ENCODE measurements at places on chromosomes 4 and X.
A peak's percentile ranks its signal among the peaks of the same experiment; 100 is the strongest.

- DNase-seq: peak; percentile 91
These were observed 55.2 kb downstream of the CHST7 start for GRCh38 chrX:46628460-46629371.

DNA sequence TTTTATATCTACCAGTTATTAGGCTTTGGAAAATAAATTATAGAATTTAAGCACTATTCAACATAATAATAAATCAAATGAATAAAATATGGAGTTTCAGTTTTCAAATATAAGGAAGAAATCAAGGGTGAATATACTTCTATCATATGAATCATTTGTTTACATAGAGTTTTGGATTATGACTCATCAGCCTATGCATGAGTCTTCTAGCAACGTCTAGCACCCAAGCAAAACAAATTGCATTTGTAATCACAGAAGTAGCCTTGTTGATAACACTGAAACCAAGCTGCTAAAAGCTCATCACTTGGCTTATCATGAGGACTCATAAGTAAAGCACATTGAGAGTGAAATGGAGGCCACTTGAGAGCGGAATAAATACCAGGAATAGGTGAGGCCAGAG is 434.6 kb downstream of the PCDH11X start:
- DNase-seq: no peak

GRCh38 chr4:37236165-37236564 is 8.4 kb upstream of the NWD2 start:
- DNase-seq: no peak

- no peak for DNase-seq
These were observed 494.1 kb downstream of the PRR32 start for GRCh38 chrX:127313635-127314034.

DNA sequence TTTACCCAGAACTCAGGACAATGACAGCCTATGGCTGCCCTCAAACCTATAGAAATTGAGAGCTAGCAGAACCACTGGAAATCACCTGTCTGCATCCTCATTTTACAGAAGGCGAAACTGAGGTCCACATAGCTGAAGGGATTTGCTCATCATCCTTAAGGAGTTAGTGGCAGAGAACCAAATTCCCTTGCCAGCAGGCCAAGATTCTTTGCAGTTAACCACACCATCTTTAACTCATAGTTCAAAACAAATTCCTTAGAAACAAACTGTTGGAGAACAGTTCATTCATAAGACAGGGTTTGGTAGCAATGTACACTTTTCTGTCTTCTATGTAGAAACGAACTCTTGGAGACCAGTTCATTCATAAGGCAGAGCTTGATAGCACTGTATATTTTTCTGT is 37.9 kb upstream of the RAP2C start:
- DNase-seq: no peak
